ENCODE measurements at places on chromosomes 11 and 22.

GRCh38 chr11:70637186-70637800 is 239.0 kb downstream of the CTTN start:
- DNase-seq, result no peak

DNA sequence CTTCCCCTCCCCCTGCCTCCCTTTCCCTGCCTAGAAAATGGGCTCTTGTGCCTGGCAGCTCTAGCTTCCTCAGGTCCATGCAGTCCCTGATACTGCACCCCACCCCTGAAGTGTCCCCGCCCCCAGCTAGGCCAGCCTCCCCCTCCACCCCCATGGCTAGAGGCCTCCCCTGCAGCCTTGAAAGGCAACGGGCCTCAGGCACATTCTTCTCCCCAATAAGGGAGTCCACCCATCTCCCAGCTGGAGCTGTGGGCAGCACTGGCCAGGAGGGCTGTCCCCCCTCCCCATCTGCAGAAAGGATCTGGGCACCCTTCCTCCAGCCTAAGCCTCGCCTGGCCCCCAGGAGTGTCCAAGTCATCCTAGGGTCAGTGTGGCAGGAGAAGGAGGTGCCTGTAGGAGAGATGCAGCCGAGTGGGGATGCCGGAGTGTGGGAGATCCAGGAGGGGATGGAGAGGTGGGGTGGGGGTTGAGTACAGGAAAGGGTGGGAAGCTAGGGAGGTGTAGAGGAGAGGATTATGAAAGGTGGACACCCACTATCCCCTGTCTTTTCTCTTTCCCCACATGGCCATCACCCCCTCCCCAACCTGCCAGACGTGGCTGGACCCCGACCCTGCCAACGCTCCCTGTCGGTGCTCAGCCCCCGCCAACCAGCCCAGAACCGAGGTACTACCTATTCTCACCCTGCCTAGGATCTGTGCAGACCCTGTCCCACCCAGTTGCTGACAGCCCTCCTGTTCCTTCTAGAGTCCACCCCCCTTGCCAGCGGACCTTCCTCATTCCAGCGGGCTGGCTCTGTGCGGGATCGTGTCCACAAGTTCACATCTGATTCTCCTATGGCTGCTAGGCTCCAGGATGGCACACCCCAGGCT is 9.3 kb downstream of the SMTN start:
- DNase-seq, result no peak

- DNase-seq, result peak; percentile 97
These were observed 9.6 kb upstream of the UCP3 start for GRCh38 chr11:74018331-74019005.

DNA sequence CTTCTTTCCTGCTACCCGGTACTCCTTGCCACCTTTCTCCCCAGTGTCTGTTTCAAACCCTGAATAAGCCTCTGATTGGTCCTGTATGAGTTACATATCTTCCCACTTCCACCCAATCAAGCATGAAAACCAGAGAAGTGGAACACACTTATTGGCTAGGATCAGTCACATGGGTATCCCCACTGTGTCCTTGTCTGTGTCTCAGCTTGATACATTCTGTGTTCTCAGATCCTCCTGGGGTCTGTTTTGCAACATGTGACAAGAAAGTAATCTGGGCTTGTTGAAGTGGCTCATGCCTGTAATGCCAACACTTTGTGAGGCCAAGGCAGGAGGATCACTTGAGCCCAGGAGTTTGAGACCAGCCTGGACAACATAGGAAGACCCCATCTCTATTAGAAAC is 23.9 kb downstream of the MCHR1 start:
- no peak for DNase-seq

GRCh38 chr11:121134741-121135312 is 33.8 kb downstream of the TECTA start:
- no peak for DNase-seq

Measured in tibial artery (tissue), 4 donors.